NCI-H526 treated with DMSO at 0.1 percent for 48 hours (cell line): ENCODE measurements at places on chromosomes 3 and 15.

- no peak for DNase-seq
Observed at GRCh38 chr3:133815386-133815785, 9.8 kb downstream of the SRPRB start.

- no peak for DNase-seq
Observed at GRCh38 chr3:134527037-134527436, 41.2 kb downstream of the CEP63 start.

GRCh38 chr15:25333049-25333448 is 105.8 kb downstream of the UBE3A start:
- no peak for DNase-seq

GRCh38 chr3:167066977-167067786 is 312.9 kb downstream of the ZBBX start:
- DNase-seq, result no peak

GRCh38 chr3:5013021-5013906 is 34.0 kb downstream of the BHLHE40 start:
- no peak for DNase-seq

DNA sequence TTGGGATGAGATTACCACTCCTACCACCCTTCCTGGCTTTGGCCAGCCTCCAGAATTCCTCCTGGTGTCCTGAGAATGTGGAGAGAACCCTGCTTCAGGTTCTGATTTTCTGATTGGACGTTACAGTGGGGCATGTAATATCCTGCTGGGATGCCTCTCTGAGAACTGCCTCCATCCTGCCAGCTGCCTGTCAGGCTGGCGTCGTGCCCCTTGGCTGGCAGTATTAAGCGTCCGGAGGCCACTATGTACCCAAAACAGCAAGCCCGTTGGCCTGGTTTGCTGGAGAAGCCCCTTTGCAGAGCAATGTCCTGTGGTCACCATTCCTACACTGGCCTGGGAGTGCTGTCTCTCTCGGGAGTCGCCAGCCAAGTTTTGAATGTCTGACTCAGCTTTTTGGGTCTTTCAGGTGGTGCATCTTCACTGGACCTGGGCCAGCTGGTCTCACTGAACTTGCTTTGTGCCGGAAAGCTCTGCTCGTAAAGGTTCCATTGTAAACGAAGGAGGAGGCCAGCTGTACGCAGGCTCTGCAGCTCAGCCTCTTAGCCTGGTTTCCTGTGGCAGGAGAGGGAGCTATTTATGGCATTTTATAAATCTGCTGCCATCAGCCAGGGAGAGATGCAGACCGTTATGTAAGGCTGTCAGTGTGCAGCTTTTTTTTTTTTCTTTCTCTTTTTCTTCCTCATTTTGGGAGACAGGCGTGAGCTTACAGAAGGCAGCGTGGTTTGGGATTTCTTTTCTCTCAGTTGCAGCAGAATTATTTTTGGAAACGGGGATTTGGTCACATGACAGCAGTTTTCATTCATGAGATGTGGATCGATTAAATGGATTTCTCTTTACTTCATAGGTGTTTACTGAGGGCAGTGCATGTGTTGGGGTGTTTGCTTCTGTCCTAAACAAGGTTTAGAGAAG is 19.0 kb upstream of the TRAK1 start:
- no peak for DNase-seq

- DNase-seq, result no peak
Observed at GRCh38 chr3:100429187-100429716, 27.9 kb downstream of the LNP1 start.

GRCh38 chr15:80659375-80659774 is 35.7 kb upstream of the ABHD17C start:
- DNase-seq, result no peak

DNA sequence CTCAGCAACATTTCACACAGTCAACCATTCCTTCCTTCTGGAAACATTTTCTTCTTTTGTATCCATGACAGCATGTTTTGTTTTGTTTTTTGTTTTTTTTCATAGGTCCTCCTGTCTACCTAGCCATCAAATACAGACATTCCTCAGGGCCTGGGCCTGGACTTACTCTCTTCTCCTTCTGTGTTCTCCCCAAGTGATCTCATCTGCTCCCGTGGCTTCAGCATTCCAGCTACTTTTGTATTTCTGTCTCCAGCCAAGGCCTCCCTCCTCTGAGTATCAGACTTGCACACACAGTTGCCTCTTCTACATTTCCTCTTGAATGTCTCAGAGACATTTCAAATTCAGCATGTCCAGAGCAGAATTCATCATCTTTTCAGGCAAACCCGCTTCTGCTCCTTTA is 82.4 kb downstream of the HCN4 start:
- DNase-seq, result no peak

- peak; percentile 57 for DNase-seq
Observed at GRCh38 chr3:183895296-183895695, 10.6 kb upstream of the PARL start.

DNA sequence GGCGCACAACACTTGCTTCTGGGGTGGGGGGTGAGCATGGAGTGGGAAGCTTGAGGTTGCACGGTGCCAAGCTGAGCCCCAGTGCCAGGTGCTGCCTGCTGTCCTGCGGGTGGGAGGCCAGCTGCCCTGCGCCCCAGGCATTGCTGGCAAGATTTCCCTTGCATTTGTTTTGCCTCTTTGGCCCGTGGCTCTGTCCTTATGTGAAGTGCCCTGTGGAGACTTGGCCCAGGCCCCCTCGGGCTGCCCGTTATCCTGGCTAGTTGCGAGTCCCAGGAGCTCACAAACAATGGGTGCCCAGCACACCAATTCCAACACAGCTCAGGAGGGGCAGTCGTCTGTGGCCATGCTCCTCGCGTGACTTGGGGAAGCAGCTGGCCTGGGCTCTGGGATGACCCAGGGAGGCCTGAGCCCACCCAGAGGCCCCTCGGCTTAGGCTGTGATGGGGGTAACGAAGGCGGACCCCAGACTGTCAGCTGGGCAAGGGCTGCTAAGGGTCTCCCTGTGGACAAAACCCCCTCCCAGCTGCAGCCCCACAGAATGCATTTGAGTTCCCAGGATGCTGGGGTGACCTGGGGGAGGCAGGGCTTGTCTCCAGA is 5.9 kb downstream of the C3orf22 start:
- no peak for DNase-seq

- no peak for DNase-seq
Observed at GRCh38 chr15:61097043-61097442, 132.1 kb downstream of the RORA start.

- no peak for DNase-seq
Observed at GRCh38 chr3:17065881-17066280, 181.1 kb downstream of the PLCL2 start.

GRCh38 chr3:186107215-186108105 is 1.4 kb downstream of the ETV5 start:
- peak; percentile 74 for DNase-seq

- DNase-seq, result no peak
Observed at GRCh38 chr15:25087137-25087536, 132.3 kb downstream of the SNRPN start.
